HS-5 (cell line): ENCODE measurements at places on chromosomes 7 and 10.
A peak's percentile ranks its signal among the peaks of the same experiment; 100 is the strongest.

- DNase-seq, result no peak
These were observed 177.9 kb downstream of the PDE1C start for GRCh38 chr7:31892099-31892829.

DNA sequence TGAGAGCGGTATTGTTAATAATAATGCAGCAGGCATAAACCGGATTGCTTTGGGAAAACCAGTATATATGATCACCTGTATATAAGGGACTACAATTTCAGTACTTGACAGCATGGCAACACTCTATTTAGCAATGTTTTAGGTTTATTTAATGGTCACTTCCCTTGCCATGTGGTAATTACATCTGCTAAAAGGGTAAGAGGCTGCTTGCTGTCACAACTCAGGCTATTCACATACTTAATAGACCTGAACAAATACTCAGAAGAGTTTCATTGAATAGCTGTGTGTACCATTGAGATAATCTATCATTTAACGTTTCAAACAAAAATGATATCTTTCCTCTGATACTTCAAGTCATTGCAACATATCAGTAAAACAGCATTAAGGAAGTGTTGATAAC lies 90.1 kb downstream of the PCDH15 start:
- DNase-seq, result no peak

GRCh38 chr10:132849546-132850031 lies 63.6 kb upstream of the NKX6-2 start:
- DNase-seq, result no peak

DNA sequence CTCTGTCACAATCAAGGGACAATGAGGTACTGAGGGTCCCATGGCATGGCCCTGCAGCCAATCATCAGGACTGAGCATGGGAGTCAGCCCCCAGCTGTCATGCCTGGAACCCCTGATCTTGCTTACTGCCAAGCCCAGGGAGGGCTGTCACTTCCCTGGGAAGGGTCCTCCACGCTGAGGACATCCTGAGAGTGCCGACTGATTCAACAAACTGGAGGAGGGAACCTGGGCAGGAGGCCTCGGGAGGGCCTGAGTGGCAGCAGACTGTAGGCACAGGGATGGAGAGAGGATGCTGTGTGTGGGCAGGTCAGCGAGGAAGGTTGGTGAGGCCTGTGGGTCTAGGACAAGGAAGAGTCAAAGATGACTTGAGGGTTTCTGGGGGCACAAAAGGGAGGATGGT lies 154.3 kb downstream of the ZNF248 start:
- DNase-seq, result no peak

DNA sequence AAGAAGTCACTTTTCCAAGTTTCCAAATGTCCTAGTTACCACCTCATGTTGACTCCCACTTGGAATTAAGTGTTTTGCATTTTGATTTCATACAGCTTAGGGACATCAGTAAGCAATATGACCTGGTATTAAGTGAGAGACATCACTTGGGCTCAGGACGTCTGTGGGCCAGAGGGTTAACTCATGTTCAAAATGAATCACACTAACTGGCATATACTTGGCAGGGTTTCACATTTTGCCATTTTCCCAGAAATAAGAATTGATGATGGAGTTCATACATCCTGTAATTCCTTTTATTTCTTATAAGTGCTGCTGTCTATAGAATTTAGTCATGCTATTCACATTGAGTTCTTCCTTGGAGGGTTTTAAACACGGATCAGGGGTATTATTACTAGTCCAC lies 516.5 kb downstream of the PHTF2 start:
- no peak for DNase-seq

- no peak for DNase-seq
These were observed 233.3 kb downstream of the MAD1L1 start for GRCh38 chr7:1999278-1999984.

DNA sequence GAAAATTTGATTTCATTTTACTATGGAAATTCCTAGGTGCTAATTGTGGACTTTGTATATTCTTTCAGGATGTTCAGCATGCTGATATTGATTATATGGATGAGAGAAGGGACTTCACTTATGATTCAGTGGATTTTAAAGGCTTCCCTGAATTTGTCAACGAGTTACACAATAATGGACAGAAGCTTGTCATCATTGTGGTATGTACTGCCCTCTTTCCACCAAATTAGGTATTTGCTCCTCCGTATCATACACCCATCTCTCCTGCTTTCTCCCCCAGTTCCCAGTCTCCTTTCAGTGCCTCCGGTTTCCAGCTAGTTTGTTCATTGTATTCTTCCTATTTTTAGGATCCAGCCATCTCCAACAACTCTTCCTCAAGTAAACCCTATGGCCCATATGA lies 34.6 kb downstream of the MGAM start:
- peak; percentile 60 for DNase-seq

GRCh38 chr10:47188156-47188555 lies 111.8 kb upstream of the GDF10 start:
- no peak for DNase-seq

GRCh38 chr10:69516316-69516715 lies 56.9 kb downstream of the NEUROG3 start:
- no peak for DNase-seq

DNA sequence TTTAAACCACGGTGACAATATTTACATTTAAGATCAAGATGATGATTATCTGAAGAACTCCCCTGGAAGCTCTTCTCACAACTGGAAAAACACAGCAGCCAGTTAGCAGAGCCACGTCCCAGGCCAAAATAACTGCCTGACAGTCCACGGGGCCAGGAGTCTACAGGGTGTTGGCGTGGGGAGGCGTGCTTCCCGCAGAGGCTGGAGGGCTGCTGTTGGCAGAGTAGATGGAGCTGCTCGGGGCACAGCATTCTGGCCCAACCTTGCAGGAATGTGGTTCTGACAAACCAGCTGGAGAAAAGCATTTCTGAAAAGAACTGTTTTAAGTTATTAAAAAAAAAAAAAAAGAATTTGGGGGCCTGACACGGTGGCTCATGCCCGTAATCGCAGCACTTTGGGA lies 177.9 kb downstream of the EBF3 start:
- no peak for DNase-seq

- DNase-seq, result no peak
These were observed 11.4 kb downstream of the ZSWIM8 start for GRCh38 chr10:73796766-73797165.

GRCh38 chr10:52757773-52758172 lies 14.8 kb downstream of the MBL2 start:
- no peak for DNase-seq

DNA sequence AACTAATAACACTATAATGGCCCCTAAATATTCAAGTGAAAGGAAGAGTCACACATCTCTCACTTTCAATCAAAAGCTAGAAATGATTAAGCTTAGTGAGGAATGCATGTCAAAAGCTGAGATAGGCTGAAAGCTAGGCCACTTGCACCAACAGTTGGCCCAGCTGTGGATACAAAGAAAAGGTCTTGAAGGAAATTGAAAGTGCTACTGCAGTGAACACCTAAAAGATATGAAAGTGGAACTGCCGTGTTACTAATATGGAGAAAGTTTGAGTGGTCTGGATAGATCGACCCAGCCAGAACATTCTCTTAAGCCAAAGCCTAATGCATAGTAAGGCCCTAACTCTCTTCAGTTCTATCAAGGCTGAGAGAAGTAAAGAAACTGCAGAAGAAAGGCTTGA lies 12.1 kb upstream of the SNX13 start:
- DNase-seq, result no peak

DNA sequence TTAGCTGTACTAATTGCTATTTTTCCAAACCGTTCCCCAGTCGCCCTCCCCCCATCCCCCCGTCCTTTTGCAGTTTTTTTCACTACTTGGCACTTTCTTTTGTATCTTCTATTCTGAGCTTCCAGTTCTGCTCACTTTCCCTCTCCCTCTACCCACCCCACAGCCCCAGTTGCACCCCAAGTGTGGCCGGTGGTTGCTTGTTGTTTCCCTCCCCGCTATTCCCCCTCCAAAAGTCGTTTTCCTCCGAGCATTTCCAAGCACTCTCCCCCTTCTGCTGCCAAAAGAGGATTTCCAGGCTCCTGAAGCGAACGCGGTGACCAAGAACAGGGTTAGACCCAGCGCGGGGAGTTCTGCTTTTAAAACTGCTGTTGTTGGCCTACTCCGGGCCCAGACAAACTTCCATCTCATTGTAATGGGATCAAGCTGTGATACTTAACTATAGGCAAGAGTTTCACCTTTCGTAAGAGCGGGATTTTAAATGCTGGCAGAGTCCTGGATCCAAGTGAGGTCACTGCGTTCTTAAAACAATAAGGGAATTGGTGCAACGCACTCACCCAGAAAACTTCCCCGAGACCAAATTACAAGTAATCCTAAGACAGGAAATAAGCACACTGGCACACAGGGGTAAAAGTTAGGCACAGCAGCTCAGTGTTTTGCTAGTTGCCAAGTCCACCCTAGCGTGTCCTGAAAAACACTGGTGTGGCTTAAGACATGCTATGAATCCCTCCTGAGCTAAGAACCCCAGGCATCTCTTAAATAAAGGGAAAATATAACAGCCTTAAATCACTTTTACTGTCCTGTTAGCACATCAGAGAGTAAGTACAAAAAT lies 1.5 kb upstream of the RGS10 start:
- no peak for DNase-seq

- no peak for DNase-seq
These were observed 107.8 kb downstream of the TBXAS1 start for GRCh38 chr7:139936760-139937310.

GRCh38 chr7:37287131-37287855 lies 161.4 kb downstream of the ELMO1 start:
- no peak for DNase-seq

DNA sequence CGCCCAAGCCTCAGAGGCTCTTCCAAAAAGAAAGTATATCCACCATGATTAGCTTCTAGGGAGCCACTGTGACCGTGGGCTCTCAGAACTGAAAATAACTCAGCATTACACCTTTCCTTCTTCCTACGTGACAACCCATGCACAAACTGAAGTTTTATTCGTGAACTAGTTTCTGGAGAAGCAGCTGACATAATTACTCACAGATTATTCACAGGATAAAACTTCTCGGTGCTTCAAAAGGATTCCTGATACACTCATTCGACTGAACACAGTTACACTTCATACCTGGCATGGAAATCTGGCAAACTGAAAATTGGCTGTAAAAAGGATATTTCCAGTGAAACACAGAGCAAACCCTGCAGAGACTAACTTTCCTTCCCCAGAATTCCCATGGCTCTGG lies 139.2 kb upstream of the PTER start:
- no peak for DNase-seq

DNA sequence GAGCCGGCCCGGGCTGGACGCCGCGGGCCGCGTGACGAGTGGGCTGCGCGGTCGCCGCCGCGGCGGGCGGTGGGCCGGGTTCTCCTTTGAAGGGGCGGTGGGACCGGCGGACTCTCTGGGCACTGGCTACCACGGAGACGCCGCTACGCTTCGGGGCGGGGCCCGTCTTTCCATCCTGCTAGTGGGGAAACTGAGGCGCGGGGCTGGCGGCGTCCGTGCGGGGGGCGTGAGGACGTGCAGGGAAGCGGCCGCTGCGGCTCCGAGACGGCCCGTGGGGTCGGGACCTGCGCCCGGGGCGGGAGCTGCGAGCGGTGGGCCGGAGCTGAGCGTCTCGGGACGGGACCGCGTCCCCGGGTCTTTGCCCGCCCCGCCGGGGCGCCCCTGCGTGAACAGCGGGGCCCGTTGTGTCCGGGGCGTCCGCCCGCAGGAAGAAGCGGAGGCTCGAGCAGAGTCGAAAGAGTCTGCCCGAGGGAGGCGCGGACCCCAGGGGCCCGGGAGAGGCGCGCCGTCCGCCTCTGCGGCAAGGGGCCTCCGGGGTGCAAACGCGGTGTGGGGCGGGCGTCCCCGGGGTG lies 548 bp upstream of the BNIP3 start:
- DNase-seq, result no peak

DNA sequence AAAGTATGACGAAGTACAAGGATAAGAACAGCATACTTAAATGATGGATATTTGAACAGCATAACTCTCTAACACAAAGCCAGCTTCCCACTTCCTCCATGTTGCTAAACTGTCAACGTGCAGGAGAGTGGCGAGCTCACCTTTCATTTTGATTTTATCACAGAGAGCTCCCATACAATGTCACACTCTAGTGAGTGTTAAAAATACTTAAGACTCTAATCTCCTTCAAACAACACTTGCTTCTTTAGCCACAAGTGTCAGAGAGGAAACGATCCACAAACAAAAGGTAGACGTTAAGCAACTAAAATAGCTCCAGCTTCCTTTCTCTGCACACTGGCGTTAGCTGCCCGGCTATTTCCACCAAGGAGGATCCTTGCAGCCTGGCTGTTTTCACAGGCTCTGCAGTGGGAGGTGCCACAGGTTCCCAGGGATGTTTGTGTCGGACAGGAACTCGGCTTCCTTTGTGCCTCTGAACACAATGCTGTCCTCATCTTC lies 194.6 kb downstream of the COBL start:
- DNase-seq, result no peak

GRCh38 chr7:82275342-82275741 lies 168.2 kb downstream of the CACNA2D1 start:
- no peak for DNase-seq

GRCh38 chr7:40805361-40805760 lies 670.6 kb downstream of the SUGCT start:
- no peak for DNase-seq

GRCh38 chr7:7519056-7519455 lies 16.6 kb downstream of the COL28A1 start:
- no peak for DNase-seq

GRCh38 chr10:17725703-17726102 lies 26.3 kb upstream of the TMEM236 start:
- DNase-seq, result no peak

DNA sequence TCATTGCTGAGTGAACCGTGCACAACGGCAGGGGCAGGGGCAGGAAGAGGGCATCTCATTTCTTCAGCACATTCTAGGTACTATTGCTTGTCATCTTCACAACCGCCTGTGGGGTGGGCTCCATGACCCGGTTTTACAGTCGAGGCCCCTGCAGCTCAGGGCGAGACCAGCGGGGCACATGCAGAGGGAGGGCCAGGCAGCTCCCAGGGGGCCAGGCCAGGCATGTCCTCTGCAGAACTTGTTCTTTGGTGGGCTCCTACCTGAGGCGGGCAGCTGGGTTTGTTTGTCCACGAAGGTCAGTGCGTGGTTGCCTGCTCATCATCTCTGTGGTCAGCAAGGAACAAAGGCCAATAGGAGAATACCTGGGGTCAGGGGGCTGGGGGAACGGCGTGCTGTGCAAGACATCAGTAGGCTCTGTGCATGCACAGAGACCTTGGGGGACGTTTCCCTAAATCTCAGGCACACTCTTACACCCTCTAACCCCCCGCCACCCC lies 75.1 kb upstream of the LEP start:
- DNase-seq, result no peak

DNA sequence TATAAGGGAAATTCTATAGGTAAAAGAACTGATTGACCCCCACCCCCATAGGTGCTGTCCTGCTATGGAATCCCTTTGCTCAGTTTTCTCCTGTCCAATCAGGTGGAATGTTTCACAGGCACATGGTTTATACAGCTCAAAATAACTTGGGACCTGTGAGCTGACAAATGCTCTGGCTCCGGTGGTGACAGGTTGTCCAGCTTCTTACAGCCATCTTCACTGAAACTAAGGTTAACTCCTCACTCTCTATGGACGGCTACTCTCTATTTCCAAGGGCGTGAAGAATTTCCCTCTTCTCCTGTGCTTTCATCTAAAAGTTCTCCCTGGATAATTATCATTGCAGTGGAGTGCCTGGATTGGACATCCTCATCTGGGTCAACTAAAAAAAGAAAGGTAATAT lies at the start of gene MYPN:
MYPN (plus strand) TSS at position 158 of the 400 bp plus-strand sequence. CDS start 11,951 bp downstream, outside the sequence.
- DNase-seq, result no peak

- no peak for DNase-seq
These were observed 141.3 kb upstream of the LYZL2 start for GRCh38 chr10:30770816-30771215.

- no peak for DNase-seq
These were observed 178.5 kb downstream of the AMPH start for GRCh38 chr7:38452681-38453108.

GRCh38 chr10:128642502-128642901 lies 516.3 kb upstream of the MKI67 start:
- DNase-seq, result no peak
